Inflammatory macrophage (primary cell): ENCODE measurements at places on chromosomes 2 and 18.

DNA sequence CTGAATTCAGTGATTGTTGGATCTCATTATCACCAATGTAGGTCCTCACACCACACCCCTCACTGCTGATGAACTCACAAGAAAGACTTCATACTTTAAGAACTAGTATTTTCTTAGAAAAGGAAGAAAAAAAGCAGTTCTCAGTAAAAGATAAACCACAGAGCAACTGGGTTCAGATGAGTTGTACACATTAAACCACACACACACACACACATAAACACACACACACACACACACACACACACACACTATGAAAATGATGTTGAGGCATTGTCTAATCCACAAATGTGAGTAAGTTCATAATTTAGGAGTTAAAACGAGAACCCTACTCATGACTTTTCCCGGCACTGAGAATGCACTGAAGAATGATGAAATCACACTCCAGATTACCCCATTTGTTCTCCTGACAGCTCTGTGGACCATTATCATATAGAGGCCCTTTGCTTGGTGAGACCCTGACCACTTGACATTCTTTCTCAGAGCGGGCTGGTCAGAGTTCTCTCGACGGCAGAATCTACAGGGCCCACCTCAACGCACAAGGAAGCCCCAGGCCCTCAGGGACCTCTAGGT, 106.2 kb downstream of the BCL2 start:
- peak; percentile 64 for DNase-seq

DNA sequence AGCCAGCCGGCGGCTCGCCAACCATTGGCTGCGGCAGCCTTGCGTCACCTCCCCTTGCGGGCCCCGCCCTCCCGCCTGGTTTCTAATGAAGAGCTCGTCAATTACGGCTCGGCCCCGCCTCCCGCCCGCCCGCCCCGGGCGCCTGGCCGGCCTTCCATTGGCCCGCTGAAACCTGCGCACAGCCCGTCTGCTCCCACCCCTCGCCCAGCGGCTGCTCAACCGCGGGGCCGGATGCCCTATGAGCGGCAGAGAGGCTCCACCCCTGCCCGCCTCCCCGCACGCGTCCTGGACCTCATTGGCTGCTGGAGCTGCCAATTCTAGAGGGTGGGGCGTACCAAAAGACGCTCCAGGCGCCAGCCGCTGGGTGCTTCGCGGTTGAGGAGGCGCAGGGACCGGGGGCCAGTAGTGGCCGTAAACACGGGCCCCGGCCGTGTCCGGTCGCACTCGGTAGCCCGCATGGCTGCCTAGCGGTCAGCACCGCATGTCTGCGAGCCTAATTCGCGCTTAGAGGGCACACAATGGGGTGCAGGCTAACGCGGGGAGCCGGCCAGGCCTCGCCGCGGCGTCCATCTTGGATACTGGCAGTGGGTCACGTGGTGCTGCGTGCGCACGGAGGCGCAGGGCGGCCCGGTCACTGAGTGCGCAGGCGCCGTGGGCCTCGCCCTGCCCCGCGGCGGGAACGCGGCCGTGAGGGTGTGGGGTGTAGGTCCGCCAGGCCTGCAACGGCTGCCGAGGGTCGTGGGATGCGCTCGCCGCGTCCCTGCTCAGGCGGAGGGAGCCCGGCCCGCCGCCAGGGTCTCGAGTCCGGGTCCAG, 454 bp upstream of the HDAC4 start:
- DNase-seq: peak; percentile 100

DNA sequence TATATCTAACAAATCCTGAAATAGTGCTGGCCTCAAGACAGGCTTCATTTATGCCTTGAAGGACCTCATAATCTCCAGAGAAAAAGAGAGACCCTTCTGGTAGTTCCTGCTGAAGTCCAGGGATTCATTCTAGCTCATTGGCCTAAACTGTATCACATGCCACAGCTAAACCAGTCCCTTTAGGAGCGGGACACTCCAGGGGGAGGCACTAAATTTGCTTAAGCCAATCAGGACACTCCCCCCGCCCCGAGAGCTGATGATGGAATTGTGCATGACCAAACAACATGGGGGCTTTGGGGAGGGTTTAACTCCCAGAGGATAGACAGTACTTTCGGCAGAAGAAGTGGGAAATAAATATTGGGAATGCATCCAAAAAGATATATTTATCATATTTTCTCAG, 36.4 kb upstream of the CXCR4 start:
- DNase-seq: no peak

DNA sequence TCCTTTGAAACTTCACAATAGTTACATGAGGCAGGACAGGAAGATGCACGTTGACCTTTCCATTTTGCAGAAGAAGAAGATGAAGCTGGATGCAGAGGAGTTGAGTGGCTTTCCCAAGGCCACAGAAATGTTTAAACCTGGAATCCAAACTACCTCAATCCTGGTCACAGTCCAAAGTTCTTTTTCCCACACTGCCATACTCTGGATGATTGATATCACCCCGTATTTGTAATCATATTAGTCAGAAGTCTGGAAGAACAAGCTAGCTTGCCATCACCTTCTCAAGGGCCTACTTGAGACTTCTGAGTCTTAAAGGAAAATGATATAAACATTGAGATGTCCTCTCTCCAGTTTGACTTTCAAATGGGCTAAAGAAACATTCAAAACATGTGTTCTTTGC, 190.1 kb downstream of the LNPK start:
- DNase-seq: no peak

DNA sequence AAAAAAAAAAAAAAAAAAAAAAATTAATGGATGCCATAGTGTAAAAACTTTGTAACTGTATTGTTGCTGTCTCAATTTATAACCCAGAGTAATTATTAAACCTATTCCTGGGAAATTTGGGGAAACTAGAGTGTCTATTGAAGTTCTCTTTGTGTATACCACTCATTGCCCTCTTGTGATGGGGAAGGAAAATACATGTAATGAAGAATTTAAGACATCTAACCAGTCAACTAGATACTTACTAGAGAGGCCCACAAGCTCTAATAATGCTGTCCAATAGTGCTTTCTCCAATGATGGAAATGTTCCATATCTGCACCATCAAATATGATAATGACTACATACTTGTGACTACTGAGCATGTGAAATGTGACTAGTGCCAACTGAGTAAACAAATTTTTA, 168.5 kb upstream of the SLC39A10 start:
- DNase-seq: no peak

- DNase-seq: no peak
These were observed 17.8 kb downstream of the CRIM1 start for GRCh38 chr2:36373149-36373926.

DNA sequence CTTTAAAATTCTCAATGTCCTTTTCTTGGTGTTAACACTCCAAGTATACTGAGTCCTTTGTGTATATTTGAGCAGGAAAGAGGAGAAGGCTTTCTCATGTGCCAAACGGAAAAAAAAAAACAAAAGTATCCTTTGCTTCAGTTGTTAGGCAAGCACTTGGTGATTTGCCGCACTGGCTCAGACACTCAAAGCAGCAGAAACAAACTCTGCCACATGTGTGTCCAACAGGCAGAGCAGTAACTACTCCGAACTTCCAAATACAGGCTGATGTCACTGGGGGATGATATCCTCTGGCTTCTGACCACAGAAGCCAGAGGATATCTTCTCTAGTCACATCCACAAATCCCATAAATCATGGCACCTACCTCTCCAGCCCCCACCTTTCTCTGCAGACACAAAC, 108.0 kb upstream of the SALL3 start:
- no peak for DNase-seq

- DNase-seq: no peak
These were observed 31.5 kb downstream of the USP34 start for GRCh38 chr2:61439241-61440002.

DNA sequence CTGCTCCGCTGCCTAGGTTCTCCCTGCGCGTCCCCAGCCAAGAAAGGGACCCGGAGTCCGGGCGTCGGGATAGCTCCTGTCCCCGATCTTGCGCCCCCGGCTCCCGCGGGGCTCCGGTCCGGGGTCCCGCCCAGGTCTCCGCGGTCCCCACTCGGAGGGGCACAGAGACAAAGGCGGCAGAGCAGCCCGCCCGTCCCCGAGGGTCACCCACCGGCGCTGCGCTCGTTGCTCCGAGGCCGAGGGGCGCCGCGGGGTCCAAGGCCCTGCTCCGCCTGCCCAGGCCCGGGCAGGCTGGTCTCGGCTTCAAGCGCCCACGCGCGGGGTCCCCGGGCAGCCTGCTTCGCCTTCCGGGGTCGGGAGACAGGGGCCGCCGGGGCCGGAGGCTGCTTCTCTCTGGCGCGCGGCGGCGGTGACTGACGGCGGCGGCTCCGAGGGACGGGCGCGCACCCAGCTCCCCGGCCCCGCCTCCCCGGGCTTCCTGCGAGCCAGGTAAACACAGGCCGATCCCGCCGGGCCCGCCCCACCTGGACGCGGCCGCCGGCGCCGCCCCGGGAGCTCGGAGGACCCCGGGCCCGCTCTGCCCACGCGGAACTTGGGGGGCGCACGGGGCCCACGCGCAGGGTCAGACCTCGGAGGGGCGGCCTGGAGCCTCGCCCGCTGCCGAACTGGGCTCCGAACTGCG, at the start of gene MBP:
TSS of gene MBP (minus strand) at position 415 of the 682 bp plus-strand sequence. CDS start 27,522 bp downstream, outside the sequence.
- DNase-seq: peak; percentile 28

GRCh38 chr2:224997802-224998201, 44.5 kb downstream of the DOCK10 start:
- no peak for DNase-seq

GRCh38 chr18:34873986-34874580, 164.0 kb downstream of the DTNA start:
- DNase-seq: no peak

- DNase-seq: no peak
These were observed 10.1 kb downstream of the EHD3 start for GRCh38 chr2:31244101-31244500.

DNA sequence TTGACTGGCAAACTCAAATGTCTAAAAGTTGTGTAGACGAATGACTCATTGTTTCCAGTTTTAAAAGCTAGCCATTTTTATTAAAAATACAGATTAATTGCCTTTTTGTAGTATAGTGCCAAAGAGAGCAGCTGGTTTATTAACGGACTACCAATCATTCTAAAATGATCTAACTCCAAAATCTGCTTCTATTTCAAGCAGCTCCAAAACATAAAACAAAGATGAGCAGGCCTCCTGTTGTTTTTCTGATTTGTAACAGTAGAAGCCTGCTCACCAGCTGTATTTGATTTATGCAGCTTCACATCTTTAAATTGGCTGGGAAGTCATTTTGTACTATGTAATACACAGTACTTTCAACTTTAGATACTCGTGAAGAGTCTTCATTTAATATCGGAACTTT, 171.8 kb downstream of the UBR3 start:
- no peak for DNase-seq

- DNase-seq: peak; percentile 15
These were observed 9.8 kb downstream of the GEN1 start for GRCh38 chr2:17763641-17764333.

DNA sequence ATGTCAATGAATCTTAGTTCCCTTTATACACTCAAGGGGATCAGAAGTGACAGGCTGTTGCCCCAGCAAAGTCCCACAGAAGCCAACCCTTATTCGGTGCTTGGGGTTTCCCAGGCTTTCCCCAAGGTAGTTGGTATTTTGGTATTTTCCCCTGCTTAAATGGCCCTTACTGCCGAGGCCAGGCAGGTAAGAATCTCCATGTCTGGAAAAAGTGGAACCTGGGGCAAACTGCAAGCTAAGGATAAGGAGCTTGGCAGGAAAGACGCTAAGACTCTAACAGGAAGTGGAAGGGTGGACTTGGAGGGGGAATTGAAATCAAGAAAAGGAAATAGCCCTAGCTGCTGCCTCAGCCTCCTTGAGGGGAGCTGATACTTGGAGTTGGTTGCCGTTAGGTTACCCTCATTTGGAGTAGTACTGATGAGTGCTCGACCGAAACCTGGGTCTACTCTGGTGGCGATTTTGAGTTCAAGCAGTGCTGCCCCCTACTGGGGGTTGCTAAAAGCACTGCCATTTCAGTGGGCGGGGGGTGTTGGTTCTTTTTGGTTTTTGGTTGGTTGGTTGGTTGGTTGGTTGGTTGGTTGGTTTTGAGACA, 3.3 kb upstream of the GPBAR1 start:
- peak; percentile 91 for DNase-seq

DNA sequence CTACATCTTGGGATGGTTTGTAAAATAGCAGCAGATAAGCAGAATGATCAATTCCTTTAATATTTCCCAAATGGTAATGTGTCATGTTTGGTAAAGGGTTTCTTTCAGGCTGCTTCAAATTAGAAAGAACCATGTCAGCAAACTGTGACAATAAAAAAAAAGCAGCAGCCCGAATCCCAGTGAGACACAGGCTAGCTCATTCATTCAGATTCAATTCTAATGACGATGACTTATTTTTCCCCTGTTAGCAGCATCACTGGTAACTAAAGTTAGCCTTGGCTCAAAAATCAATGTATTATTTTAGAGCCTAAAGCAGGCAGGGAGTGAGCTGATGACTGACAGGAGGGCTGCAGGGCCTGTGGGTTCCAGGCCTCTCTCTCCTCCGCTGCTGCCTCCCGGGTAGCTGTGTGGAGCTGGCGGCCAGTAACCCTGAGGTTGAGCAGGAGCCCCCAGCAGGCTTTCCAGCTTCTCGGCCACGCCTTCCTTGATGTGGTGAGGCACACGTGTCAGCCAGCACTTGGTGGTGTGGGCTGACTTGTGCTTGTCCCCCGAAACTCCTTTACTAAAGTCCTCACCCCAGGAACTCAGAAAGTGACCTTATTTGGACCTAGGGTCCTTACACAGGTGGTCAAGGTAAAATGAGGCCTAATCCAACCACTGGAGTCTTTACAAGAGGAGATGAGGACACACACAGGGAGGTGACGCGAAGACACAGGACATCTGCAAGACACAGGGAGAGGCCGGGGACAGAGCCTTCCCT, 120.5 kb upstream of the HS6ST1 start:
- DNase-seq: no peak

DNA sequence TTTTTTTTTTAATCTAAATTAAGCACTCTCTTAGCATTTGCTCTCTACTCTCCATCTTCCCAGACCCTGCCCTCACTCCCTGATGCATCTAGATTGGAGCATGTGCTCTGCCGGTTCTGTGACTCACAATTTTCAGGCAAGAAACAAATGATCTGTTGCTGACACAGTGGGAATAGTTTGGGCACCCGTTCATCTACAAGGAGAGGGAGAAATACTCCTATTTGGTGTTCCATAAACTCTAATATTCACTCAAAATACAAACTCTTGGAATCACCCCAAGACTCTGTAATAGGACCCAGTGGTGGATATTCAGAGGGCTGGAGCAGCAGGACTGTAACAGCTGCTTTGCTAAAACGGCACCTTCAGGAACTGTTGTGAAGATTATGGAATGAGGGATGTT, 37.1 kb upstream of the LINC00305 start:
- no peak for DNase-seq

DNA sequence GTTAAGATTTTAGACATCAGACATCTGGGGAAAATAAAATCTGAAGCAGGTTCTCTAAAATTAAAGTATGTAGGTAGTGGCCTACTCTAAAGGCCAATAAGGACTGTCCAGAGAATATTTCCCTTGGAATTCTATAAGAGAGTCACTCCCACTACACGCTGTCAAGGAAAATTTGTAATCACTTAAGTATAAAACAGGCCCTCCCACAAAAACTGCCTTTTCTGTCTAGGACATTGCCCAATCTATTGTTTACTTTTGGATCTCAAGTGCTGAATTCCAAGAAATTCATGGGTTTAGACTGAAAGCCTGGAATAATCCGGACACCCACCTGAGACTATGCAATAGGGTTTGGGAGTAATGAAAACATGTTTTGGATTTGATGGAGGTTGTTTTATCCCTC, 1.7 kb upstream of the SRBD1 start:
- no peak for DNase-seq

- no peak for DNase-seq
These were observed 36.3 kb downstream of the SMAD2 start for GRCh38 chr18:47893939-47894699.

- peak; percentile 68 for DNase-seq
These were observed 151.8 kb upstream of the UNC80 start for GRCh38 chr2:209619782-209620181.

- DNase-seq: no peak
These were observed 418.1 kb upstream of the CDH20 start for GRCh38 chr18:60915160-60915559.
